Gastrocnemius medialis (tissue), 4 donors: ENCODE measurements at places on chromosomes 2 and 18.

- DNase-seq: no peak
These were observed 49.1 kb downstream of the GREB1L start for GRCh38 chr18:21291106-21291505.

DNA sequence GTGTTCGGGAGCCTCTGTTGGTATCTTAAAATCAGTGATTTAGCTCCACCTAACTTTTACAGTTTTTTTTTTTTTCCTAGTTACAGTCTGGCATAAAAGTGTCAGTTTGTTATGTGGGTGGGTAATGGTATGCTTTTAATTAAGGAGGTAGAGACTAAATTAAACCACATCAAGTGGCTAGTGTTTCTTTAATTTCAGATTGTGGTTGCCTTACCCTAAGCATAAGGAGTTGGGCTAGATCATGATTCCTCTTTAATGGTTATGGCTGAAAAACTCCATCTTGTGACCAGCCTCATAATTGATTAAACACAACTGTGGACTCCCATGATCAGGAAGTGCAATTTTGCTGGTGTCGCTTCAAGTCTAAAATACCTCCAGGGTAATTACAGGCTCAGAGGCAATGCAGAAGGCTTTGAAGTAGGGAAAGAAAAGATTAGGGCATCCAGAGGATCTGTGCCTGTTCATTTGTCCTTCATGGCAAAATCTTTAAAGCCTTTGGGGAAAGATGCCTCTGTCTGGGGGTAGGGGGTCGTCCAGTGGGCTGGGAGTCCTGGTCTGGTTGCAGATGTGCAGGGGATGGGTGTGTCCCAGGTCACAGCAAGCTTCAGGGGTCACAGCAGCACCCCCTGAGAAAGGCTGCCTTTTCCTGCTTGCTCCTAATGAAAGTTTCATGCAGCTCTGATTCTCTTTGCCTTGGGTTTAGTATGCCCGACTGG, 579.2 kb downstream of the BCL11A start:
- DNase-seq: no peak

GRCh38 chr2:183605440-183605839, 481.2 kb downstream of the NUP35 start:
- no peak for DNase-seq

GRCh38 chr2:199315299-199316179, 142.2 kb downstream of the SATB2 start:
- no peak for DNase-seq

- DNase-seq: no peak
These were observed 98.7 kb downstream of the SLC8A1 start for GRCh38 chr2:40353231-40353630.
